Metanephros (tissue), 2 donors: ENCODE measurements at places on chromosomes 2 and 18. TPM values are rescaled to one million over a fixed set of nuclear protein-coding genes. Genes with fewer than 3 reads are reported as not detected.

The ACVR1C gene
- total RNA-seq, result 0.18 TPM

The CYB5A gene
- total RNA-seq, result 234 TPM

The CNGA3 gene
- total RNA-seq, result not detected

The SIX3 gene
- total RNA-seq, result not detected

The NAT8 gene
- total RNA-seq, result 12.0 TPM

The FAM124B gene
- total RNA-seq, result 6.4 TPM

The SLC8A1 gene
- total RNA-seq, result 211 TPM

The MGAT4A gene
- total RNA-seq, result 24.2 TPM

The MATN3 gene
- 1.5 TPM for total RNA-seq

The CCDC148 gene
- 10.0 TPM for total RNA-seq

The CTDSP1 gene
- total RNA-seq, result 126 TPM

The SOCS6 gene
- total RNA-seq, result 24.6 TPM

The DCC gene
- 7.9 TPM for total RNA-seq

The HOXD1 gene
- 5.5 TPM for total RNA-seq

The KCNS3 gene
- 13.1 TPM for total RNA-seq

The NGEF gene
- 1.7 TPM for total RNA-seq

The GAL3ST2 gene
- total RNA-seq, result 0.82 TPM

The LGALSL gene
- 19.2 TPM for total RNA-seq

The RIF1 gene
- 52.1 TPM for total RNA-seq
